ENCODE measurements at places on chromosomes 7 and 10. TPM values are rescaled to one million over a fixed set of nuclear protein-coding genes. Genes with fewer than 3 reads are reported as not detected.
A peak's percentile ranks its signal among the peaks of the same experiment; 100 is the strongest.

The IL6 gene
- total RNA-seq, result not detected

The C1QL3 gene
- total RNA-seq, result not detected

GRCh38 chr10:21624951-21625350 lies 90.9 kb downstream of the MLLT10 start:
- no peak for DNase-seq

DNA sequence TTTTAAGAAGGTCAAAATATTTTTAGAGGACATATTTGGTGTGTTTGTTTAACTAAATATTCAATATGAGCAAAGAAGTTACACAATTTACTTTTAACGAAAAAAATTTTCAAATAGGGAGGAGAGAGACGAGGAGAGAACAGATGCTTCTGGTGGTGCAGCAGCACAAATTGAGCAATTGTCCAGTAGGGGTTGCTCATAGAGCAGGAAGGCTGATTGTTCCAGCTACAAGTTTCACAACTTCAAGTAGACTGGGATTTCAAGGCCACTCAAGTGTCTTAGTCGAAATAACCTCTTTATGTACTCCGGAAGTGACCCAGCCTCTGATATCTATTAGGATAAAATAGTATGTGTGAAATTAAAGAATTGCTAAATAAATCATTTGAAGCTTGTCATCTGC lies 197.9 kb downstream of the HDAC9 start:
- DNase-seq, result no peak

The SFRP5 gene
- total RNA-seq, result 0.60 TPM

DNA sequence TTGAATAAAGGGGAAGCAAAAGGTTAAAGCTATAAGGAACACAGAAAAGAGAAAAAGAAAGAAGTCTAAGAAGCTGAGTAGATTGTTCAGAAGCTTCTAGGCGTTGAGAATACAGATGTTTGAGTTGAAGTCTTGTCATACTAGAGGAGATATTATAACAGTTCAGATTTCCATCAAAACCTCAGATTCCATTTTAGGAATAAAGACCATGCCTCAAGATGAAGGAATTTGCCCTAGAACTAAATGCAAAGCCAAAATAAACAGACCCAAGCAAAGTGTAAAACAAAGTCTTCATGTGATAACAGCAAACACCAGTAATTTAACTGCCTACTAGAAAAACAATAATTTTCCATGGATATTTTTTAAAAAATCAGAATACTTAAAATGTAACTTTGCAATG lies 476.5 kb upstream of the POT1 start:
- no peak for DNase-seq

The SUN3 gene
- total RNA-seq, result not detected

- no peak for DNase-seq
Measured at GRCh38 chr7:106039486-106040060, 72.5 kb downstream of the SYPL1 start.

DNA sequence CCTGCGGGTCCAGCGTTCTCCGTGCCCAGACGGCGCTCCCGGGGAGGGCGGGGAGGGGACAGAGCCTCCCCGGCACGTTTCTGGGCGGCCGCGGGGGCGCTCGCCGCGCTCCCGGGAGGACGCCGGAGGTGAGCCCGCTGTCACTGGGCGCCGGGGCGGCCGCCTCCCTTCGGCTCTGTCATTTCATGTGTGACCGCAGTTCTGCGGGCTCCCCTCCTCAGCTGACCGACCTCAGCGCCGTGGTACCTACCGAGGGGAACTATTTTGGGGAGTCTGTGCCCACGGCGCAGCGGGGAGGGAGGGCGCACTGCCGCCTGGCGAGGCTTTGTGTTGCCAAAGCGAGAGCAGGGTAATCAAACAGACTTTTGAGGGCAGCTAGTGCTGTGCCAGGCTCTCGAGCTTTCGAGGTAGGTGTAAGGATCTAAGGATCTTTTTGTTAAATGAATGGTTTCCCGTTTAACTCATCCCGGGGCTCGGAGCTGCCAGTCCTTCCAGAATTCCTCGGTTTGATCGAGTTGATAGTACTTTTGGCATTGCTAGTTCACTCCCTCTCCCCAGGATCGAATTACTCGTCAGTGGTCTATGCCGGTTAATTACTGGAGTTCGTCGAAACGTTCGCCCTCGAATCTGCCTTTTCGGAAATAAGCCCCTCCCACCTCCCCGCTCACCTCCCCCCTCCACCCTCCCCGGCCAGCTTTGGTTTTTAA lies 1.9 kb downstream of the ARID5B start:
- peak; percentile 87 for DNase-seq

The VWDE gene
- 1.4 TPM for total RNA-seq

- DNase-seq, result no peak
Measured at GRCh38 chr10:90916392-90917237, 4.3 kb downstream of the ANKRD1 start.

GRCh38 chr10:104033401-104033930 lies 52.2 kb downstream of the COL17A1 start:
- DNase-seq, result no peak

DNA sequence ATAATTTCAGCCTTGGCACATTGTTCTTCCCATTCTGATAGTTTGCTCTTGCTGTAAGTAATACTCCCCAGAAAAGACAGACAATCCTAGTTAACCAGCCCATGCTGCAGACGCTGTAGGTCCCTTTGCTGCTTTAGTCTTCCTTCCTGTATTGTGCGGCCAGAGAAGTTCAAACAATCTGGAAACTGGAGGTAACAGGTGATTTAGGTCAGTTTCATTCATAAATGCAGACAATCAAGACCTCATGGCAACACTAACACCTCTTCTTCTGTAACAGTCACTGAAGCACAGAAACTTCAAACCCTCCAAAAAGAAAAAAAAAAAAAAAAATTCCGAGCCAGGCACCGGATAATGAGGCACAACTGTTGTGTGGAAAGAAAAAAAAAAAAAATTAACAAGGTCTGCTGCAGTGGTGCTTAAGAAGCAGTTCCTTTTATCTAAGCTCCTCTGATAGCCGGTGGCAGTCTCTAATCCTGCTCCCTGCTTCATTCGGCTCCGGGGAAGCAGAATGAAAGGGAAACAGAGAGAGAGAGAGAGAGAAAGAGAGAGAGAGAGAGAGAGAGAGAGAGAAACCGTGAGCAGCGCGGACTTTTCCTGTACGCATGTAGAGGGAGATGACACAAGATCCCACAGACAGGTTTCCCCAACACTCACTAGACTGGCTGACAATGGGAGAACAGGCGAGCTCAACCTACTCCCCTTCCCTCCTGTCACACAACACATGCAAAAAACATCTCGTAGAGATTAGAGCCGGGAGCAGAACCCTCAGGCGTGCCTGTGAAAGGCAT lies at the start of gene SEMA3A:
TSS of gene SEMA3A (minus strand) at position 306 of the 788 bp plus-strand sequence. CDS start at position 103, 203 bp downstream.
- peak; percentile 24 for DNase-seq

The OPALIN gene
- total RNA-seq, result not detected

- no peak for DNase-seq
Measured at GRCh38 chr7:3767917-3768777, 467.1 kb downstream of the SDK1 start.

The VWA2 gene
- not detected for total RNA-seq

- no peak for DNase-seq
Measured at GRCh38 chr7:123635551-123636359, 19.9 kb upstream of the LMOD2 start.

GRCh38 chr10:61503051-61503450 lies 49.9 kb upstream of the TMEM26 start:
- no peak for DNase-seq

The ITGA8 gene
- total RNA-seq, result not detected

DNA sequence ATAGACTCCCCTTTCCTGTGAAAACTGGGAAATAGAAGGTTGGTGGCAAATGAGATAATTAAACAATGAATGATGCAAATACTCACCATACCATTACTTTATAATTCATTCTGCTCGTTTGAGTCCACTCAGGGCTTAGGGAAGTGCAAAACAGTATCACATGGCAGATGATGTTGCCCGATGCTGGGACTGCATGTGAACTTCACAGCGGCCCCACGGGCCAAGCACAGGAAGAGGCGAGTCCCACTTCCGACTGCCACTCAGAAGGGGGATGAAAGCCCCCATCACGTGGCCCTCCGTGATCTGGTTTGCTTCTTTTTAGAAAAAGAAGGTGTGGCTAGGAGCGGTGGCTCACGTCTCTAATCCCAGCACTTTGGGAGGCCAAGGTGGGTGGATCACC lies 71.5 kb downstream of the PRPF18 start:
- peak; percentile 55 for DNase-seq

DNA sequence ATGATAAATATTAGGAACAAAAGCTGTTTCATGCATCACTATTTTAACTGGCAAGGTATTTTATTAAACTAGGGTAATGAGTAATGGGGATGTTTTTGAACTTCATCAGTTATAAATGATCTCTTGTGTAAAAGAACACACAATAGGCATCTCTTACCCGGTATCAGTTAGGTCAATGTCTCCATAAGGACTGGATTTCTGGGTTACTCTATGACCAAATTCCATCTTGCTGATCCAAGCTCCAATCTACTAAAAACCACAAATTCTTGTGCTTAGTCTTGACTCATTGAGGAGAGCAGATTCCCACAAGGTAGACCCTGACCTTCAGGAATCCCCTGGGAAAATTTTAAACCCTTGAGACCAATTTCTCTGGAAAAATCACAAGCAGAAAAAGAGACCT lies 1167.7 kb downstream of the XPNPEP1 start:
- no peak for DNase-seq

The NME8 gene
- not detected for total RNA-seq

- no peak for DNase-seq
Measured at GRCh38 chr10:34956756-34957155, 133.4 kb downstream of the CUL2 start.

DNA sequence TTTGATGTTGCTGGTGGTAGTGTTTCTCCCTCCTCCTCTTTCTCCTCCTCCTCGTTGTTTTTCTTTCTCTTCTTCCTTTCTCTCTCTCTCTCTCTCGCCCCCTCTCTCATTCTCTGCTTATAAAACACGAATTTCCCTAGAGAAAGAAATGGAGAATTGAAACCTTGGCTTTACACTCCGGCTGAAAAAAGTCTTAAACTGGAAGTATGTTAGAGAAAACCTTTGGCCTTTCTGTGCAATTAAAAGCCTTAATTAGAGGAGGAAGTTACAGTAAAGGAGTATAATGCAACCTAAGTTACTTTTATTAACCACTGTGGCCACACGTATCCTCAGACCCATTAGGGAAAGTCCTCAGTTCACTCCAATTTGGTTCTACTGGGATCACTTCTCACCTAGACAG lies 501.7 kb upstream of the SORCS1 start:
- DNase-seq, result no peak

DNA sequence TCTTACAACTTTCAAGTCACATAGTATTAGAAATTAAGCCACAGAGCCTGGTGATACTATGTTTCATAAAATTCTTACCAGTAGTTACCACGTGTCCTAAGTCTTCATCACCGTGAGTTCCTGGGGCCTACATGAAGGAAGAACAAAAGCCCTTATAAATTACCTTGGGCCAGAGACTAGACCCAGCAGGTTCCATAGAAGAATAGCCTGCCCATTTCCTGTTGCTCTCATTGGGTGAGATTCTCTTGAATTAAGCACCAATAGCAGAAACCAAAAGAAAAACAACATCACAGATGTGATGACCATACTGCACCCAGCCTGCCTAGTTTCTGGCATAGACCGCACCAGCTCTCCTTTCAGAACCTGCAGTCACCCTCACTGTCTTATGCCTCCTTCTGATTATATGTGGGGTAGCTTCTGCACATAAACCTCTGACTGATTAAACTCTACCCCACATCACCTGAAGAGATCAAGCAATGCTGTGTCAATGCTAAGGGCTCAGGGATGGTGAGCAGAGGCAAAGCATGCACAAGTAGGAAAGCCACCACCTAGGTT lies 18.0 kb upstream of the SEM1 start:
- DNase-seq, result no peak

The NXPH1 gene
- total RNA-seq, result not detected

- no peak for DNase-seq
Measured at GRCh38 chr10:29600821-29601220, 34.0 kb downstream of the SVIL start.

DNA sequence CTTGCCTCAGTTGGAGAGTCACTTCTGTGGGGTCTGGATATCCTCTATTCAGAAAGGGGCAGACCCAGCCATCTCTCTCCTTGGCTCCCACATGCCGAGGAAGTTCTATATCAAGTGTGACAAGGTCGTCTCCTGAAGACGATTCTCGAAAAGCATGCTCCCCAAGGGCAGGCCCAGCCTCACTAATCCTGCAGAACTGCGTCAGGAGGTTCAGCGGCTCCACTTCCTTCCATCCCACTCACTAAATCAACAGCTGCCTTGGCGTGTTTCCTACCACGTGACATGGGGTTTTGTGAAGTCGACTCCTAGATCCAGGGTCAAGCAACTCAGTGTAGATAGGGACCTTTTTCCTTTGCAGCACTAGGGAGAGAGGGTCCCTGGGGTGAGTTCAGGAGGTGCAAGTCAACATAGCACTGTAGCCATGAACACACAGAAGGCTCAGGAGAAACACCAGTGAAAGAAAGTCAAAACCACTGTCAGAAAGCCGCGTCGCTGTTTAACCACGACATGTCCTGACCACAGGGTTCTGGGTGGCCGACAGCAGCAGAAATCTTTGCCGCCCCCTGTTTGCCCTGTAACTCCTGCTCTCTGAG lies 156.4 kb downstream of the PRPF18 start:
- peak; percentile 39 for DNase-seq

GRCh38 chr10:80686734-80687475 lies 149.2 kb downstream of the SH2D4B start:
- DNase-seq, result no peak

All from activated CD8-positive, alpha-beta T cell treated with anti-CD3 and anti-CD28 coated beads for 36 hours (primary cell).